Stimulated activated CD4-positive, alpha-beta T cell treated with anti-CD3 and anti-CD28 coated beads, Interleukin-4, amount 100 ng/mL, for 4 hours (primary cell): ENCODE measurements at places on chromosomes 4 and X.

DNA sequence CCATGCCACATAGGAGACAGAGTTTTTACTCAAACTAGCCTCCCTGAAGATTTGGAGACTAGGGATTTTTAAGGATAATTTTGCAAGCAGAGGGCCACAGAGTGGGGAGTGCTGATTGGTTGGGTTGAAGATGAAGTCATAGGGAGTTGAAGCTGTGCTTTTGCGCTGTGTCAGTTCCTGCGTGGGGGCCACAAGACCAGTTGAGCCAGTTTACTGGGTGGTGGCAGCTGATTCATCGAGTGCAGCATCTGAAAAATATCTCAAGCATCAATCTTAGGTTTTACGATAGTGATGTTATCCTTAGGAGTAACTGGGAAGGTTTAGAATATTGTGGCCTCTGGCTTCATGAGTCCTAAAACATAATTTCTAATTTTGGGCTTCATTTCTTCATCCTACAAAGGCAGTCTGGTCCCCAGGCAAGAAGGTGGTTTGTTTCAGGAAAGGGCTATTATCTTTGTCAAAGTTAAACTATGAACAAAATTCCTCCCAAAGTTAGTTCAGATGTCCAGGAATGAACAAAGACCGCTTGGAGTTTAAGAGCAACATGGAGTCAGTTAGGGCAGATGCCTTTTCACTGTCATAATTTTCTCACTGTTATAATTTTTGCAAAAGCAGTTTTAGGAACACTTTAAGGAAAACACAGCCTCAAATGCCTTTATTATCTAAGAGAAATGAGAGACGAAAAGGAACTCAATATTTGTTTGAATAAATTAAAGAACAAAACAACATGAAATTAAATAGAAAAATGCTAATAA is 960.8 kb upstream of the PRKX start:
- DNase-seq: no peak

DNA sequence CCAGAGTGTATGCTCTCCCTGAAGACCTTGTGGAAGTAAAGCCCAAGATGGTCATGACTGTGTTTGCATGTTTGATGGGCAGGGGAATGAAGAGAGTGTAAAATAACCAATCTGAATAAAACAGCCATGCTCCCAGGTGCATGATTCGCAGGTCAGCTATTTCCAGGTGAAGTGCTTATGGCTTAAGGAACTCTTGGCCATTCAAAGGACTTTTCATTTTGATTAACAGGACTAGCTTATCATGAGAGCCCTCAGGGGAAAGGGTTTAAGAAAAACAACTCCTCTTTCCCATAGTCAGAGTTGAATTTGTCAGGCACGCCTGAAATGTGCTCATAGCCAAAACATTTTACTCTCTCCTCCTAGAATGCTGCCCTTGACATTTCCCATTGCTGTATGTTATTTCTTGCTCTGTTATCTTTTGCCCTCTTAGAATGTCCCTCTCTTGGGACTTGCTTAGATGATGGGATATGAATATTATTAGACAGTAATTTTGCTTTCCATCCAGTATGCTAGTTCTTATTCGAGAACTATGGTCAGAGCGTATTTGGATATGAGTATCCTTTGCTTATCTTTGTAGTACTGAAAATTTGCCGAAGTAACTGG is 88.6 kb downstream of the PLS3 start:
- no peak for DNase-seq

DNA sequence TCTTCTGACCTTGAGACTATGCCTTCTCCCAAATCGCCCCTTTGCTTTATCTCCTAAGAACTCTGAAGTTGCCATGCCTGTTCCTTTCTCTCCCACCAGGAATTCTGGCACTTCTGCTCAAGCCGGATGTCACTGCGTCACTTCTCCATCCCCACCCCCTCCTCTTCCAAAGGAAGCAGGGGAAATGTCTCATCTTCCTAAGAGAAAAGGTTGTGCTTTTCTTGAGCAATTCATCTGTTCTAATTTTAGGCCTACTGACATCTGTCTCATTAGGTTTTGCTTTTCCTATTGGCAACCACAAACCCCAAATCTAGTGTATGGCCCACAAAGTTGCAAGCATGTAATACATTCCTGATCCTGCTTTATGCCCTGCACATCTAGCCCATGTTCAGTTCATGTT is 163.1 kb upstream of the PLAC1 start:
- DNase-seq: no peak

DNA sequence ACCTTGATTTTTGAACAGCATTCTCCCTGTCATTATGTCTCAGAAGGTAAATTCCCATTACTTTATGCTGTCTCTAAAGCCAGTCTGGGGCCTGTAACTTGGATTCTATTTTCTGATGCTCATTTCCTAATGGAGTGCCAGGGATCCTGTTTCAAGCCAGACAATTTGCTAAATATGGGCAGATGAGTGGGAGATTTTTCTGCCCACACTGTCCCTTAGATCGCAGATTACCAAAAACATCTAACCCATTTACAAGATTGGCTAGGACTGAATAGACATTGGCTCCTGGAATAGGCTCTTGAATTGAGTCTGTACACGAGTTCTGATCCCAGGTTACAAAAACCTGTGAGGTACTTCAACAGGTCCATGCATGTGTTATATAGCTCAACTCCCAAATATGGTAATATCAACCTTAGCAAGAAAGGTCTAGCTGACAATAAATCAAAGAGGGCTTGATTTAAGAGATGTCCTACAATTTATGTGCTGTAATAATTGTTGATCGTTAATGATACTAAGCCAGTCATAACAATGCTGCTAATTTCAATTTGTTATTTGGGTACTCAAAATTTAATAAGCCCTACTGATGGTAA is 5.7 kb downstream of the GPC3 start:
- DNase-seq: no peak

- DNase-seq: no peak
Observed at GRCh38 chrX:120660637-120661036, 30.8 kb upstream of the C1GALT1C1 start.

DNA sequence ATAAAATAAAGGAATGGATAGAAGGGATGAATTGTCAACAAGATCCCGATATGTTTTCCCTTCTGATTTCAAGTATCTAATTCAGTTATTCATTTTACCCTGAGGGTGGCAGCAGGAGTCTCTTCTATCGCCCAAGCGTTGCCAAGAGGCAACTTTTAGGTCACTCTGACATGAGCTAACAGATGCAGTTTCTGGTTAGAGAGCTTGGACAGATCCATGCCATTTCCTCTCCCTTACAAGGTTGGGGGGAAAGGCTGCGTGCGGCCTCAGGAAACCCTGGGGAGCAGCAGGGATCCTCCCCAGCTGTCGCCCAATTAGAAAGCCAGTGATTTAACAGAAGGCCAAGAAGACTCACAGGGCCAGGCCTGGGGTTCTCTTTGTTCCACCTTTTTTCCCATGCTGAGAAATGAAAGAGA is 35.3 kb upstream of the WAS start:
- DNase-seq: peak; percentile 33

- no peak for DNase-seq
Observed at GRCh38 chrX:100647739-100648138, 3.7 kb downstream of the SRPX2 start.

- no peak for DNase-seq
Observed at GRCh38 chr4:174248407-174248806, 35.1 kb downstream of the FBXO8 start.

DNA sequence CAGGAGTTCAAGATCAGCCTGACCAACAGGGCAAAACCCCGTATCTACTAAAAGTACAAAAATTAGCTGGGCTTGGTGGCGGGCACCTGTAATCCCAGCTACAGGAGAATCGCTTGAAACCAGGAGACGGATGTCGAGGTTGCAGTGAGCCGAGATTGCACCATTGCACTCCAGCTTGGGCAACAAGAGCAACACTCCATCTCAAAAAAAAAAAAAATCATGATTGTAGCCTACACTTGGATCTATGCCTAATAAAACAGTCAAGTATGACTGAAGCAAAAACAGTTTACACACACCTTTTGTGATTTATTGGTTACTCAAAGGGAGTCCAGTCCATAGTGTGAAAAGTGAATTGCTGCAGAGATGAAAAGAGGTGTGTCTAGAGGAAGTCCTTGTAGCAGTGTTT is 34.7 kb upstream of the TASL start:
- no peak for DNase-seq

- no peak for DNase-seq
Observed at GRCh38 chr4:4941751-4942150, 77.5 kb downstream of the CYTL1 start.
